ENCODE measurements at places on chromosomes 12 and 14. TPM values are rescaled to one million over a fixed set of nuclear protein-coding genes. Genes with fewer than 3 reads are reported as not detected.

SLC25A47 gene
- 0.37 TPM for total RNA-seq

ACRBP gene
- 172 TPM for total RNA-seq

KRT75 gene
- not detected for total RNA-seq

AP5M1 gene
- 28.3 TPM for total RNA-seq

DCD gene
- total RNA-seq = not detected

TBK1 gene
- 48.3 TPM for total RNA-seq

RNF31 gene
- total RNA-seq = 96.8 TPM

MSRB3 gene
- 15.1 TPM for total RNA-seq

ADAM21 gene
- total RNA-seq = 4.6 TPM

ANO2 gene
- 24.4 TPM for total RNA-seq

METTL3 gene
- 65.7 TPM for total RNA-seq

TSPAN11 gene
- 2.7 TPM for total RNA-seq

NRL gene
- total RNA-seq = 6.6 TPM

GDF11 gene
- 3.3 TPM for total RNA-seq

HRK gene
- total RNA-seq = 1.4 TPM

P2RX4 gene
- total RNA-seq = 36.0 TPM

CLEC2B gene
- total RNA-seq = 5.1 TPM

HOXC13 gene
- total RNA-seq = 0.63 TPM

CCDC197 gene
- total RNA-seq = 5.6 TPM

DIP2B gene
- 43.5 TPM for total RNA-seq
